ENCODE measurements at places on chromosomes 2 and 18. TPM values are rescaled to one million over a fixed set of nuclear protein-coding genes. Genes with fewer than 3 reads are reported as not detected.

The PJVK gene
- total RNA-seq, result 0.77 TPM

The HAUS1 gene
- 59.8 TPM for total RNA-seq

The FBXO48 gene
- total RNA-seq, result 0.28 TPM

The PSMA8 gene
- total RNA-seq, result under 0.01 TPM

The WDCP gene
- 11.6 TPM for total RNA-seq

The DNAJC5G gene
- total RNA-seq, result not detected

The DBI gene
- 102 TPM for total RNA-seq

The SNORC gene
- 0.56 TPM for total RNA-seq

The PTPRN gene
- 12.7 TPM for total RNA-seq

The KCNIP3 gene
- total RNA-seq, result 0.77 TPM

Measured in regular cardiac myocyte (primary cell).